ENCODE measurements at places on chromosomes 2 and 18.
A peak's percentile ranks its signal among the peaks of the same experiment; 100 is the strongest.

DNA sequence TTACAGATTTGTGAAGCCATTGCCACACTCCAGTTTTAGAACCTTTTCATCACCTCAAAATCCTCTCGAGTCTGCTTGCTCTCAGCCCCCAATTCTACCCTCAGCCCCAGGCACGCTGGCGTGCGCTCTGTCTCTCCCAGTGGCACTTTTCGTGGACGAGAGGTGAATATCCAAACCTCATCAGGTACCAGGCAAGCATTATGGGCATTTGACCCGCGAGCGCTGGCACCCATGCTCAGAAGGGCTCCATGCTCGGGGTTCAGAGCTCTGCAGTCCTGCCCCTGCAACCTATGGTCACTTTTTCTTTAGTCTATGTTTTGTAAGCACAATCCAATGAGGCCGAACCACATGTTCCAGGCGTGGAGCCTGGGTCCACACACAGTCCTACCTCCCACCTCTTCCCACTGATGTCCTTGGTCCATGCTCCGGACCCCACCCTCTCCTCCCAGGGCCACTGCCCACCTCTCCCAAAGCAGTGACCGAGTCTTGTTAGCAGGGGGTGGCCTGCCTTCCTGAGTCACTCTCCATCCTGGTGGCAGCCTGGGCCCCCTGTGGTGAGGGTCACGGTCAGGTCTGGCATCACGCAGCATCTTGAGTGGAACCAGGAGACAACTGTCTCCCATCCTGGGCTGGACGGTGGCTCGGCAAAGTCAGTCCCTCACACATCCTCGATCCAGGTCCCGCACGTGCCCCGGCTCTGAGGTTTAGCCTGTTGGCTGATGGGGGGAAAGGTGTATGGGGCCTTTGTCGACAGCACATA is 256.9 kb downstream of the NDUFA10 start:
- DNase-seq, result no peak

DNA sequence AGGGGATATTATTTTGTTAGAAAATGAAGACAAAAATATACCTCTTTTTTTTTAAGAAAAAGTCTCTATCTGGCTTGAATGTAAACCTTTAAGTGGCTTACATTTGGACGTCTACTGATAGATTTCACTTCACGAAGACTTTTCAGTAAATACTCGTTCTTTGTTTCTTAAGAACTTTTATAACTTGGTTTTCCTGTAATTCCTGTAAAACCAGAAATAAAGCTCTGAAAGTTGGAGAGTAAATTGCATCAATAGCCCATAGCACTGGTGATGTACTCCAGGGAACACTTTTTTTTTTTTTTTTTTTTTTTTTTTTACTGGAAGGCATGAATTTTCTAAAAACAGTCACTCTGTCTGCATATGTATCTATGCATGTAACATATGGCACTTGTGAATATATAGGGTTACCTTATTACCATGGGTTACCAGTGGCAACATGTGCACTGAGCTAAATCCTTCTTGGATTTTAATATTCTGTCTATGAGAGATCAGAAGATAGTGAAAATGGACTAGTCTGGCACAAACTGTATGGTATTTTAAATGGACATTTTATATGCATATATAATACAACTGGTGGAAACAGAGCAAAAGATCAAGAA is 309.2 kb upstream of the TCF4 start:
- no peak for DNase-seq

GRCh38 chr2:204896146-204896545 is 350.9 kb downstream of the PARD3B start:
- DNase-seq, result no peak

DNA sequence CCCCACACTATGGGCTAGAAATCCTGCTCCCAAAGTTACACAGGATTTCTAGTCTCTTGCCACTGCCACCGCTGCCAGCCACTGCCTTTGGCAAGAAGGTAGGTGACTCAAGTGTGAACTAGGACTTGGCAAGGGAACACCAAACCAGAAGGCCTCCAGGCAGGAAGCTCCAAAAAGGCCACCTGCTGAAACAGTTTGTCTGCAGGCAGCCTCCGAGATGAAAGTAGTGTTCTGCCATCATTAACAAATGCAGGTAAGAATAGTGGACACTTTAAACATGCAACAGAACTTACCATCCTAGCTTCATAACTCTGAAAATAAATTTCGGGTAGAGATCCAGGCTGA is 3.9 kb downstream of the ANKRD44 start:
- DNase-seq, result peak; percentile 8

DNA sequence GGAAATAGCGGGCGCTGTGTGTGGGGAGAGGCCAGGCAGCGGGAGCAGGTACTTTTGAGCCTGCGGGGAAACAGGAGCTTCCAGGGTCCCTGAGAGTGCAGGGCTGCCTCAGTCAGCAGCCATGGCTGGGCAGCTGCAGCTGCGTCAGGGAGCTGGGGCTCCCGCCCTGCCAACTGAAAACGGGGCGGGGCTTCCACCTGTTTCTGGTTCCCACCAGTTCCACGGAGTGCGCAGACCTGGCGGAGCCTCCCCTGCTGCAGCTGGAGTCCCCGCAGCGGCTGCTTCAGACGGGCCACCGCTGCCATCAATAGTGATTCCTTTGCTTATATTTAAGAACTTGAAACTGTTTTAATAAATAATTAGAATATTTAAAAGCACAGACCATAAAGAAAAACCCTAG is 30.6 kb upstream of the RPRM start:
- DNase-seq, result no peak

- no peak for DNase-seq
Measured at GRCh38 chr2:37011130-37011529, 44.8 kb upstream of the STRN start.

DNA sequence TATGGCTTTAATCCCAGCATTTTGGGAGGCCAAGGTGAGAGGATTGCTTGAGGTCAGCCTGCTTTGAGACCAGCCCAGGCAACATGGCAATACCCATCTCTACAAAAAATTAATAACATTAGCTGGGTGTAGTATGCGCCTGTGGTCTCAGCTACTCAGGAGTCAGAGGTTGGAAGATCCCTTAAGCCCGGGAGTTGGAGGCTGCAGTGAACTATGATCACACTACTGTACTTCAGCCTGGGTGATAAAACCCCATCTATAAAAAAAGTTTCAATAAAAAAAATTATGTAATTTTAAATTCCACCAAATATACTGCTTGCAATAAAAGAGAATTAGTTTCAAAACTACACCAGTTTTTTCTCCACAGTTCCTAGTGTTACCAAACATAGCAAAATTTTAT is 23.3 kb upstream of the CACNB4 start:
- DNase-seq, result no peak

- no peak for DNase-seq
Measured at GRCh38 chr2:18404708-18405107, 155.7 kb downstream of the RDH14 start.

- DNase-seq, result no peak
Measured at GRCh38 chr18:44732238-44732563, 51.5 kb downstream of the SETBP1 start.

- DNase-seq, result no peak
Measured at GRCh38 chr2:71662665-71663394, 209.5 kb downstream of the DYSF start.

DNA sequence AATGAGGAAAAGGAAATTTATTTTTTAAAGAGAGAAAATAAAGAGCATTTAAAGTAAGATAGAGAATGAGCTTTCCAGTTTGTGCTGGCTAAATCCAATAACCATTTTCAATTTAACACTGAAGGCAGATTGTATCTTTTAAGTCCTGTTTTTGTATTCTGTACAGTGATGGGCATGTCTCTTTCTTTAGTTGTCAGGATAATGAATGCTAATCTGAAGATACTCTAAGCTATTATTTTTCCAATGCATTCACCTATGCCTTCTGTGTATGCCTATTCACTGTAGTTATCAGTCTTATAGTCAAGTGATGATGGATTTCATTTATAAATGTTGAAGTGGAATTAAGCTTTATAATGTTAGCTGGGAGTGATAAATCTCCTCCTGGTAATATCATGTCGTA is 101.4 kb downstream of the DYNAP start:
- DNase-seq, result no peak

DNA sequence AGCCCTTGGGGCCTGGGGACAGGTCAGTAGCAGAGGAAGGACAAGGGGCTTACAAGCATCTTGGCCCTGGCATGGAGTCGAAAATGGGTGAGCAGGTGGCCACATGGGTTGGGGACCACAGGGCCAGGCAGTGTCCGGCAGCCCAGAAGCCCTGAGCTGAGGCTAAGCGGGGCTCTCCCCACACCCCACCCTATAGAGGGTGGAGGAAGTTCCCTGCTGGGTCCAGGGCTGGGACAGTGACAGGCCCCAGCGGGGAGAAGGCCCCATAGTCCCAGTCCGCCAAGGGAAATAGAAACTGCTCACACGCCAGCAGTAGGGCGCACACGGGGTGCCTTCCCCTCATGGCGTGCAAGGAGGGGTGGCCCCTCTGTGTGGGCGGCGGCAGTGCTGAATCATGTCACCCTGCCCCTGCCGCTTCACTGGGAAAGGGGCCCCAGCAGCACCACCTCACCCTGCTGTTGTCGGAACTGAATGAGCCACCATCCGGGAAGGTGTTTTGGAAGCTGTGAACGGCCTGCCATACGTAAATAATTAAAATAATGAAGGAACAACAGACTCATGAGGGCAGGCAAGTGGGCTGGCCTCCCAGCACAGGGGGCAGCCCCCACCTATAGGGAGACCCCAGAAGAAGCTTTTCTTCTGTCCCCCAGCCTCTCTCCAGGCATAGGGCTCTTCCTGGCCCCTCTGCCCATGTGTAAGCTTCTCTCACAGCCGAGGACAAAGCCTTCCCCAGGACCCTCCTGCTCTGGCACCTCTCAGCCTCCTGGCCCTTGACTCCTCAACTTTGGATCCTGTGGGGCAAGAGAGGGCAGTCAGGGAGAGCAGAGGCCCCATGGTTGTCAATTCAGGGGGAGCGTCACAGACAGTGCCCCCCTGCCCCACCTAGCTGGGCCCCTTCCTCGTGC is 12.7 kb upstream of the DUSP2 start:
- DNase-seq, result no peak

- no peak for DNase-seq
Measured at GRCh38 chr2:15747603-15748471, 156.2 kb downstream of the DDX1 start.

- no peak for DNase-seq
Measured at GRCh38 chr2:143903172-143903856, 616.6 kb downstream of the ZEB2 start.

DNA sequence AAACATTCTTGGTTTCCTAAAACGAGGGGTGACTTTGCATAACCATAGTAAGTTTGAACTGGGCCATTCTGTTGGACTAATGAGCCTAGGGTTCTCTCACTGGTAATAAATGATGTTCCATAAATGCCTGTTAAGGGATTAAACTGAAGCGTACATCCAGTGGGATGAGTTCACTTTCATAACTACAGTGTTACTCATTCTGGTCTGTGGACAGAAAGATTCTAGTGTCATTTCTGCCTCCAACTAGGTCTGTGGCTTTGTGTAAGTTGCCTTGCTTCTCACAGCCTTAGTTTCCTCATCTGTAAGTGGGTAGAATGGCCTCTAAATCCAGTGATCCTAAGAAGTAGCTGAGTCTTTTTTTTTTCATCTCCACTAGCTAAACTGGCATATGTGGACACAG is 1860.6 kb upstream of the PIK3C3 start:
- DNase-seq, result no peak

GRCh38 chr2:210527286-210527685 is 29.1 kb upstream of the CPS1 start:
- DNase-seq, result no peak

DNA sequence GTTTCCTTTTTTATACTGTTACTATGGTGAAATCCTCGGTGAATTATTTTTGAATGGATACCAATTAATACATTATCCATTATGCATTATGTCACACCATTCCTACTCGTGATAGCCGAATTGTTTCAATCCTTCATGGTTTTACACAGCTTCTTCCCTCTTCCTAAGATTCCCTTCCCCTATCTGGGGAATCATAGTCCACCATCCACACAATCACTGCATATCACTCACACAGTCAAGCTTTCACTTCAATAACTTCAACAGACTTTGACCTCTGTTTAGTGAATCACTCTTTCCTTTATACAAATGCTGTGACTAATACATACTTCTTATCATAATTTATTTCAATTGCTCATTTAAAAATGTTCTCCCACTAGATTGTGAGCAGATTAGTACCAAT is 1108.1 kb upstream of the LRRTM1 start:
- no peak for DNase-seq

DNA sequence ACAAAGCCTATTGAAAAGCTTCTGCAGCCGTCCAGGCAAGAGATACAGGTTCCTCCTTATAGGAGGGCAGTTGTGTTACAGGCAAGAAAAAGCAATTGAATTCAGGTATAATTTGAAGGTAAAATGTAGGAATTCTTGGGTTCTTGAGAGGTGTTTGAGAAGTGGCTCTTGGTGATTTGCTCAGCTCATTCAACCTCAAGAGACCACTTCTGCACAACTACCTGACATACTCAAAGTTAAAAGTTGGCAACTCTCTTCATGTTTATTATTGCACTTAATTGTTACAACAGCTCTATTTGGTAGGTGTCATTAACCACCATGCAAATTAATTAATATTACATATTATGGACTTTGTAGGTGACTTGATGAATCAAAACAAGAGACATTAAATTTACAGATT is 753.2 kb downstream of the ADCYAP1 start:
- DNase-seq, result no peak

DNA sequence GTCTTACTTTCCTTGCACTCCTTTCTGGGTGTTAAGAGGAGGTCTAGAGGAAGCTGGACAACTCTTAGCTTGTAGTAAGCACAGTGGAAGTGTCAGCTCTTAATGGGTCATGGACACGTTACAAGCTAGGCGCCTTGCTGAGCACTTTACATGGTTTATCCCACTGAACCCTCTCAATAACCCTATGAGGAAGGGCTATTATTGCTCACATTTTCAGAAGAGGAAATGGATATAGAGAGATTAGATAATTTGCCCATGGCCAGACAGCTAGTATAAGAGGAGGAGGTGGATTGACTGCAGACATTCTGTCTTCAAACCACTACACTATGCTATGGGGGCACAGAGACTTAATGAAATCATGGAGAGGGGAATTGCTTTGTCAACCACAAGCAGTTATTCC is 8.3 kb upstream of the IL1RN start:
- no peak for DNase-seq

GRCh38 chr18:50950626-50951025 is 17.2 kb upstream of the ELAC1 start:
- DNase-seq, result no peak

GRCh38 chr2:194003911-194004310 is 1653.1 kb upstream of the SLC39A10 start:
- DNase-seq, result no peak

- DNase-seq, result no peak
Measured at GRCh38 chr2:19882286-19882685, 19.5 kb downstream of the TTC32 start.

DNA sequence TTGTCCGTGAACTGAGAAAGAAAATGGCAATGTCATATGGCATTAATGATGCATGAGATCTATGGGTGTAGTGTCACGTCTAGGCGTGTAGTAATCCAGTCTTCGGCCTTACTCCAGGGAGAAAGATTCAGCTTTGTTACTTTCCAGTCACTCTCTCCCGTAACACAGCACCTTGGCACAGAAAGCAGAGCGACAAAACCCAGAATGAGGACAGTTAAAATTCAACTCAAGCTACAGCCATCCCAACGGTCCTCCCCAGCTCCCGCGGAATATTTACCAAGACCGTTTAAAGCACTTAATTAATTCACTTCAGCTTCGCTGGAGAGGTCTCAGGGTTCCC is 797 bp upstream of the CRIM1 start:
- DNase-seq, result no peak
